Stimulated activated CD8-positive, alpha-beta memory T cell treated with anti-CD3 and anti-CD28 coated beads, Interleukin-15, amount 100 ng/mL, for 4 hours (primary cell): ENCODE measurements at places on chromosomes 7 and 10.

DNA sequence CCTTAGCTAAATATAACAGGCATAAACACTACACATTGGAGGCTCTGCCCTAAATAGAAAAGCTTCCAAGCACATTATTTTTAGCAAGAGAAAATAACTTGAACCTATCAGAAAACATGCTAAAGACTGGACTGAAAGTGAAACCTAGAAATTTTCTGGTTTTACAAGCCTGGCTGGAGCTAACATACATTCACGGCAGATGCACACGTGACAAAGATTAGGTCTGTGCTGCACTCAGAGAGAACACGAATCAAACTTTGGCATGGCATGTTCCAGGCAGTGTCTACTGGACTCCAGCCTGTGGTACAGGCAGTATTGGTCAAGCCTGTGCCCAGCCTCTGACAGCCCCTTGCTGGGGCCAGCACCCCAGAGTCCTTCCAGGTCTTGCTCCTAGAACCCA is 94.1 kb upstream of the PCBD1 start:
- DNase-seq = no peak

DNA sequence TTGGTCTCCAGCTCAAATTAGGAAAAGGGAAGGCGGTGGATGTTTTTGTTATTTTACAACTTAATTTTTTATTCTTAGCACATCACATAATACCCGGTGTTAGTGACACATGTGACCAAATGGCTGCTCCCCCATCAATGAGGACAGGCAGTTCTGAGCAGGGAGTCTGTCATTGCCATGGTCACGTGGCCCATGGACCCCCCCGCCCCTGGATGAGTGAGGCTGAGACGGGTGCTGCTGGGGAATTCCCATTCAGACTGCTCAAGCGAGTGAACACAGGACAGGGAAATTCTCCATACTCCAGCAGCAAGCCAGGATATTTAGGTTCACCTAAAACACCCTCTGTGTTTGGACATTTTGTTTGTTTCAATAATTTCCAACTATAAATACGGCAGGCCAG is 34.7 kb upstream of the SLC35B4 start:
- DNase-seq = no peak

DNA sequence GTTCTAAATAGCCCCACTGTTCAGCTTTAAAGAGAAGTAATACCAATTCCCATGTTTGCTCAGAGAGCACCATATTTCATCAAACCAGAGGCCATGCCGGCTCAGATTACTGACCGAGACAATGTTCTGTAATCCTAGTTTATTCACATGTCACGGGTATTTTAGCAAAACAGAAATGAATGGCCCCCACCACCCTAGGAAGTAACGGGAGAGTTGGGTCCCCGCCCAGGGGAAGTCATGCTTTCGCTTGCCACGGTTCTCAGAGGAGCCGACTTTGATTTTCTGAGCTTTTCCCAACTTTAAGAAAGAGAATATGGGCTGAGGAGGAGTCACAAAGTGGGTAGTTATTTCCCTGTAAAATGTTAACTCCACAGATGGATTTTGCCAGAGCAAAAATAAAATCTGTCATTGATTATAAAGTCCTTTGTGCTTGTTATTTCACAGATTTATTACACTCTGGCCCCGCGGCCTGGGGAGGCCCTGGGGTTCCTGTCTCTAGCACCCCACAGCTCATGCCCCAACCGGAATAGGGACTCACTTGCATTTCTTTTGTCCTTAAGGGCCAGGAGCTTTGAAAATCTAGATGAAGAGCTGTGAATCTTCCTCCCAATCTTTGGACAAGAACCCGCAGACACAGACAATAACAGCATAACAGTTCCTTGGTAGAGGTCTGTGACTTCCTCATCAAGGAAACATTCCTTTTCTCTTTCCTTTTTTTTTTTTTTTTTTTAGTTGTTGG is 3.7 kb upstream of the GDF10 start:
- no peak for DNase-seq

GRCh38 chr7:44769376-44769775 is 20.7 kb downstream of the ZMIZ2 start:
- no peak for DNase-seq

DNA sequence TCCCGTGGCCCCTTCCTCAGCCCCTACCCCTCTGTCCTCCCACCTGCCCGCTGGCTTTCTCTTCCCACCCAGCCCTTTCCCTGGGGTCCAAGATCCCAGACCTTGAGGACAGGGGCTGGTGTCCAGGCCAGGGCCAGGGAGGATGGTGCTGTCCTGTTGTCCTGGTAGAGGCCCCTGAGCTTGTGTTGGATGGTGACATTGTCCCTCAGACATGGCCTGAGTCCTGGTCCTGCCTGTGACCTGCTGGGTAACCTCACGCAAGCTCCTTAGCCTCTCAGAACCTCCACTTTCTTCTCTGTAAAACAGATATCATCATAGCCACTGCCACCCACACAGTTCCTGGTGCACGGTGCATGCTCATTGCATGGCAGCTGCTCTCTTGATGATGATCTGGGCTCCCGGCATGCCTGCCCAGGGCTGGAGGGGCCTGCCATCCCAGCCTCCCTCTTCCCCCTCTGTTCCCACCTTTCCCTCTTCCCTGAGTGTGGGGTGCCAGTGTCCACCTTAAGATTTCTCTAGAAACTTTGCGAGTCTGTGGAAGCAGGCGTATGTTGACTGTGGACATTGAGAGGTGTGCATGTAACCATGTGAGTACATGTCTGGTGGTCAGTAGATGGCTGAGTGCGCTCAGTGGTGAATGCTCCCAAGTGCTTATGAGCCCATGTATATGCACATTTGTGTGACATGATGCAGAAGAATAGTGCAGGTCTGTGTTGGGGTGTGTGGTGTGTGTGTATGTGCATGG is 60.4 kb downstream of the NEURL1 start:
- DNase-seq = no peak

- no peak for DNase-seq
These were observed 93.2 kb downstream of the ADK start for GRCh38 chr10:74244097-74244685.

DNA sequence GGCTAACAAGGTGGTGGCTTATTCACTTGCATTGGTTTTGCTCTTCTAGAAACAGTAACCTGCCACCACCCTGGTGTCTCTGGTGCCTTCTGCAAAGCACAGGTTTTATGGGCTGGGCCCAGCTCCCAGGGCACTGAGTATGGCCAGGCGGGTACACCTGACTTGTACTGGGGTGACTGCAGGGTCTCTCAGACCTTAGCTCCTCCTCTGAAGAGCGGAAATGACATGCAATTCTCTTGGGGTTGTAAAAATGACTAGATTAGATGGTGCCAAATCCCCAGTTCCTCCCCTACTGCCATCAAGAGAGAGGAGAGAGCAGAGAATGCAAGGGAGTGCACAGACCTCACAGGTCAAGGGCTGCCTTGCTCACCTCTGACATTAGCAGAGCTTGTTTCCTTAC is 14.7 kb downstream of the ESYT2 start:
- DNase-seq = no peak

GRCh38 chr10:121838149-121838548 is 89.7 kb downstream of the ATE1 start:
- no peak for DNase-seq

DNA sequence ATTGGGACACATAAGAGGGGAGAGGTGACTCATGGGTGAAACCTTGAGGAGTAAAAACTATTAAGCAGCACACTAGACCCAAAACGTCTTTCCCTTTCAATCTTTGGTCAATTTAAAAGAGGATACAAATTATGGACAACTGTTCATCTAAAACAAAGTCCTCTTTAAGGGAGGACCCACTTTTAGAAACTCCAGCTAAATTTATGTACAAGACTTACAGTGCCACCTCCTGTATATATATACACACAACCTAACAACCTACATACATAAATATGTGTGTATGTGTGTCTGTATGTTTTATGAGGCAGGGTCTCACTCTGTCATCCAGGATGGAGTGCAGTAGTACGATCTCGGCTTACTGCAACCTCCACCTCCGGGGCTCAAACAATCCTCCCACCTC is 18.1 kb upstream of the ZC3HAV1 start:
- DNase-seq = no peak

- no peak for DNase-seq
These were observed 89.3 kb upstream of the ARID5B start for GRCh38 chr10:61812052-61812721.

- DNase-seq = no peak
These were observed 291.6 kb upstream of the CELF2 start for GRCh38 chr10:10726101-10726500.

DNA sequence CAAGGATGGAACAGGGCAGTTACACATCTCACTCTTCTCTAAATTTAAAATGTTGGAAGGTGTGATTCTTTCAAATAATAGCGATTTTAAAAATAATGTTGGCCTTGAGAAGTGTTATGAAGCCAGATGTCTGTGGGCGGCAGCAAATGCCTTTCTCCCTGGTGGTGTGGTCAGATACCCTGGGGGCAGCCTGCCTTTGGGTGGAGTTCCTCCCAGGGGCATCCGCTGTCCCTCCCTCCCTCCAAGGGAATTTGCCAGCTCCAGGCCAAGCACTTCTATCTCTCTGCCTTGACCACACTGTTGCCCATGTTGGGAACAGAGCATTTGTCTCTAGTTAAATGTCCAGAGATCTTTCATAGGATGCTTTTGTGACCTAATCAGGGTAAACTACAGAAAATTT is 121.4 kb downstream of the POU6F2 start:
- DNase-seq = no peak

GRCh38 chr10:66167816-66168215 is 758.0 kb upstream of the LRRTM3 start:
- DNase-seq = no peak

- no peak for DNase-seq
These were observed 55.2 kb upstream of the DKK1 start for GRCh38 chr10:52258799-52259425.

DNA sequence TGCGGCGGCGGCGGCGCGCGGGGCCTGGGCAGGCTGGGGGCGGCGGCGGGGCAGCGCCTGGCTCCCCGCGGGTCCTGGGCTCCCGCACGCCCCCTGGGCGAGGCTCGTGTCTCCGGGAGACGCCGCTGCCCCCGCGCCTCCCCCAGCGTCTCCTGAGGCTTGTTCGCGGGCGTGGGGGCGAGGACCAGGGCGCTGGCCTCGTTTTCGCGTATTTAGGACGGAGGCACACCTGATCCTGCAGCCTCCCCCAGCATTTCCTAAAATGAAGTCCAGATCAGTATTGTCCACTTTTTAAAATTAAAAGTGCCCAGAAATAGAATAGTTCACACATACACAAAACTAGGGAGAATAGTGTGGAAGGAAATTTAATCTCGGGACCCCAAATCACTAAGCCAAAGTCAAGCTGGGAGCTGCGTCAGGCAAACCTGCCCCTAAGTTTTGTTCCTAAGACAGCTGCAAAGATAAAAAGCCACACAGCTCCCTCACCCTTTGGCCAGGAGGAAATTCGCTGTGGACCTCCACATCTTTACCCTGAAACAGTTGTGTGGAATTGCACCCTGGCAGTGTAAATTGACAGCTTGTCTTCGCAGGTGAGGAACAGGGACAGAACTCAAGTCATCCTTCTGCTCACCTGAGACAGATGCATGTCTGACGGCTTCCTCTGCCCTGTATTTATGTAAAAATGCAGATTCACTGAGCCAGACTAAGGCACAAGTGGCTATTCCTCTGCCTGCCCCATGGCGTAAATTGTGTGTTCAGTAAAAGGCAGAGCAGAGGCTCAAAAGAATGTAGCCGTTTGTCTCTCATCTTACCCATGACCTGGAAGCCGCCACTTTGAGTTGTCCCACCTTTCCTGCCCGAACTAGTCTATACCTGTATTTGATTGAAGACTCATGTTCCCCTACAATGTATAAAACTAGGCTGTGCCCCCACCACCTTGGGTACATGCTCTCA is 740 bp downstream of the GALNT11 start:
- no peak for DNase-seq

DNA sequence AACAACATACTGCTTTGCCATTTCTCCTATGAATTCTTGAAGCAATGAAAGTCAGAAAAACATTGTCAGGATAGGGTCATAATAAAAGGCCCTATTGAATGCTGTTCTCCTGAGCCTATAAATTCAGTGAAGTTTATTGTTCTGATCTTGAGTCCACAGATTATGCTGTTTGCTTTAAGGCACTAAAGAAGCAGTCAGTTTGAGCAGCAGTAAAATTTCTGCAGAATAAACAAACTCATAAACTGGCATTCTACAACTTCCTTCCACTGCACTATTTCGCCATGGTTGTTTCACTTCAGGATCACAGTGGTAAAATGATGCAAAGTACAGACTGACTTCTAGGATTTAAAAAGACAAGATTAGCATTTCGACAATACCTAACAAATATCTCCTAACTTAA is 503.2 kb downstream of the SH2D4B start:
- DNase-seq = no peak

GRCh38 chr10:37057261-37057660 is 68.1 kb upstream of the ANKRD30A start:
- no peak for DNase-seq
